ENCODE measurements at places on chromosomes 5 and 9. TPM values are rescaled to one million over a fixed set of nuclear protein-coding genes. Genes with fewer than 3 reads are reported as not detected.

LHX3 gene
- total RNA-seq: not detected

LYRM7 gene
- 7.5 TPM for total RNA-seq

DMRT3 gene
- total RNA-seq: not detected

TMEM174 gene
- not detected for total RNA-seq

TAF11L5 gene
- not detected for total RNA-seq

GABRP gene
- total RNA-seq: 1.1 TPM

SLC6A7 gene
- not detected for total RNA-seq

FABP6 gene
- total RNA-seq: not detected

PCDHGA6 gene
- total RNA-seq: 7.2 TPM

FBP2 gene
- not detected for total RNA-seq

SAXO1 gene
- total RNA-seq: not detected

IL5 gene
- not detected for total RNA-seq

BARHL1 gene
- not detected for total RNA-seq

LCN15 gene
- total RNA-seq: not detected

INSYN2B gene
- total RNA-seq: 52.3 TPM

ARHGEF28 gene
- total RNA-seq: 154 TPM

CDH9 gene
- total RNA-seq: not detected

FCN1 gene
- total RNA-seq: not detected

PTGR1 gene
- total RNA-seq: 30.1 TPM

RAB24 gene
- 15.0 TPM for total RNA-seq

C9 gene
- total RNA-seq: not detected

GABRA6 gene
- not detected for total RNA-seq

SHISAL2B gene
- total RNA-seq: not detected

SLC24A2 gene
- total RNA-seq: not detected

CYLC2 gene
- not detected for total RNA-seq

LOX gene
- total RNA-seq: 41.8 TPM

PCDHGA2 gene
- total RNA-seq: 1.6 TPM
